Stimulated activated CD8-positive, alpha-beta memory T cell treated with anti-CD3 and anti-CD28 coated beads, Interleukin-4, amount 100 ng/mL, for 1 hour (primary cell): ENCODE measurements at places on chromosomes 1 and 21.

DNA sequence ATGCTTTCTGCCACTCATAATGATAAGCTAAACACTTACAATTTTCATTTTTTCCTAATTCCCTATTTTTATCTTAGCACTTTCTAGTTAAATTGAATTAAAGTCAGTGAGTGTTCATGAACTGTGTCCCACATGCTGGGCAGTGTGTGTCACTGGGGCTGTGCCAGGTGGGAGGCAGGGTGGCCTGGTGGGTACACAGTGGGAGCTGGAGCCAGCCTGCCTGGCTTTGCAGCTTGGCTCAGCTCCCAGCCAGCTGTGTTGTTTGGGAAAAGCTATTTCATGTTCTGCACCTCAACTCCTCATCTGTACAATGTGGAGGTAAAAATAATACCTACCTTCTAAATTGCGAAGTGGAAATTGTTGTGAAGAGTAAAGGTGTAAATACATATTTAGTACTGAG is 238.4 kb downstream of the PLA2G4A start:
- no peak for DNase-seq

GRCh38 chr1:119822406-119822805 is 11.1 kb upstream of the REG4 start:
- DNase-seq: no peak

GRCh38 chr1:27298632-27299384 is 23.2 kb upstream of the TMEM222 start:
- no peak for DNase-seq

GRCh38 chr21:31184459-31184858 is 146.2 kb upstream of the KRTAP19-8 start:
- no peak for DNase-seq

- DNase-seq: no peak
Measured at GRCh38 chr1:240739139-240739538, 127.2 kb upstream of the GREM2 start.
